ENCODE measurements at places on chromosomes 12 and 14. TPM values are rescaled to one million over a fixed set of nuclear protein-coding genes. Genes with fewer than 3 reads are reported as not detected.

CFAP251 gene
- 1.2 TPM for total RNA-seq

INHBC gene
- total RNA-seq: not detected

PLEKHG3 gene
- total RNA-seq: 292 TPM

ZNF385A gene
- total RNA-seq: 1.2 TPM

NUAK1 gene
- total RNA-seq: 79.0 TPM

TRHDE gene
- total RNA-seq: 75.3 TPM

FRMD6 gene
- 13.8 TPM for total RNA-seq

DNAH10 gene
- not detected for total RNA-seq

FAR2 gene
- total RNA-seq: not detected

PTGR2 gene
- 9.7 TPM for total RNA-seq

KRT75 gene
- total RNA-seq: not detected

LRIG3 gene
- 178 TPM for total RNA-seq

ADSS1 gene
- total RNA-seq: 7.1 TPM

SPIC gene
- not detected for total RNA-seq

VCPKMT gene
- not detected for total RNA-seq

SAMD15 gene
- total RNA-seq: under 0.01 TPM

SOS2 gene
- total RNA-seq: 28.5 TPM

METTL17 gene
- total RNA-seq: 79.9 TPM

MYO1H gene
- not detected for total RNA-seq

CCDC60 gene
- total RNA-seq: not detected

AQP5 gene
- 4.9 TPM for total RNA-seq

ENDOU gene
- total RNA-seq: not detected

GPR84 gene
- not detected for total RNA-seq

FOXJ2 gene
- total RNA-seq: 25.2 TPM

CCDC177 gene
- total RNA-seq: not detected

DEPDC4 gene
- total RNA-seq: 3.1 TPM

IRF9 gene
- 143 TPM for total RNA-seq

FSCB gene
- total RNA-seq: not detected

TMEM229B gene
- total RNA-seq: not detected

AQP2 gene
- total RNA-seq: not detected

KLRG1 gene
- 1.3 TPM for total RNA-seq

TAS2R50 gene
- total RNA-seq: not detected

CTDSP2 gene
- total RNA-seq: 82.4 TPM

RPL10L gene
- not detected for total RNA-seq

GRIP1 gene
- total RNA-seq: not detected

AKAP3 gene
- 0.58 TPM for total RNA-seq

SLC41A2 gene
- 186 TPM for total RNA-seq

PPM1A gene
- total RNA-seq: 24.0 TPM

ERP29 gene
- 38.5 TPM for total RNA-seq

SCN8A gene
- total RNA-seq: 14.0 TPM

PIP4K2C gene
- total RNA-seq: 46.1 TPM
